ENCODE measurements at places on chromosomes 16 and 17.

GRCh38 chr17:11389583-11389982 is 148.6 kb downstream of the SHISA6 start:
- DNase-seq: no peak

DNA sequence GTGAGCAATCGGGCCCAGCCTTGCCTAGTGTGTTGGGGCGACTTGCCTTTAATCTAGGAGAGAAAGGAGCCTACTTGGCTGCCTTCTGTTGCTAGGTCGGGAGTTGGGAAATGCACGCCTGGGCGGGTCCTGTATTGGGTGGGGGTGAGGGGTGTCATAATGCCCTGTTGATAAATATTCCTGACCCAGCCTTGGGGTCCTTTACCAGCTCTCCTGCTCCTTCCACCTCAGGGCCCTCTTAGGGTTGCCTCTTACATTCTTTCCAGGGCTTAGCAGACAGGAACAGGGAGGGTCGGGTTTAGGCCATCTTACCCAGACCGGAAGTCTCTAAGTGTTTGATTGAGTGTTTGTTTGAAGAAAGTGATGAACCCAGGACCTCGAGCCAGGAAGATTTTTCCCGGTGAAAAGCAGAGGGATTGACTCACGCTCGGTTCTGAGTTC is 112.9 kb downstream of the SEC14L1 start:
- DNase-seq: no peak

GRCh38 chr17:74520016-74520434 is 11.2 kb downstream of the CD300LB start:
- DNase-seq: no peak

- no peak for DNase-seq
Observed at GRCh38 chr17:30211371-30211770, 24.1 kb downstream of the SLC6A4 start.

- DNase-seq: no peak
Observed at GRCh38 chr16:66975302-66975893, 13.0 kb upstream of the CES4A start.

- DNase-seq: no peak
Observed at GRCh38 chr16:65319621-65320231, 197.9 kb upstream of the CDH11 start.

GRCh38 chr17:29561554-29562517 is 5.0 kb downstream of the ABHD15 start:
- DNase-seq: no peak

- no peak for DNase-seq
Observed at GRCh38 chr17:47009759-47010594, 30.9 kb upstream of the RPRML start.

DNA sequence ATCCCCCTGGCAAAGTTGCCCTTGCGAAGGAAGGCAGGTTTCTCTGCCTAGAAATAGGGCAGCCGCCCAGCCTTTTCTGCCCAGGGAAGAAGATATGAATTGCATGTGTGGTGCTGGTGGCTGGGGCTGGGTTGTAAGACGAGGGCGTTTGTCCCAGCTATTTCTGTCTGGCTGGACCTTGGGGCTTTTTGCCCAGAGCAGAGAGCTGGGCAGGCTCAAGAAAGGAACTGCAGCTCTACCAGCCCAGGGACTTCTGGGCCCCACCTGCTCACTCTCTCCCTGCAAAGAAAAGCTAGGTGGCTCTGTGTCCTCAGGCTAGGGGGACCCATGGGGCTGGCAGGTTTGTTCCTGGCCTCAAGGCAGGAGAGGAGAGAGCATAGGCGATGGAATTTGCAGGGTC is 586 bp downstream of the CACNG1 start:
- DNase-seq: no peak

GRCh38 chr16:88524973-88525662 is 45.1 kb upstream of the ZC3H18 start:
- no peak for DNase-seq

- DNase-seq: no peak
Observed at GRCh38 chr17:15411384-15412198, 55.8 kb downstream of the CDRT4 start.

GRCh38 chr17:6501359-6501758 is 55.0 kb downstream of the PITPNM3 start:
- DNase-seq: no peak

GRCh38 chr16:11503566-11503965 is 83.2 kb downstream of the LITAF start:
- no peak for DNase-seq

DNA sequence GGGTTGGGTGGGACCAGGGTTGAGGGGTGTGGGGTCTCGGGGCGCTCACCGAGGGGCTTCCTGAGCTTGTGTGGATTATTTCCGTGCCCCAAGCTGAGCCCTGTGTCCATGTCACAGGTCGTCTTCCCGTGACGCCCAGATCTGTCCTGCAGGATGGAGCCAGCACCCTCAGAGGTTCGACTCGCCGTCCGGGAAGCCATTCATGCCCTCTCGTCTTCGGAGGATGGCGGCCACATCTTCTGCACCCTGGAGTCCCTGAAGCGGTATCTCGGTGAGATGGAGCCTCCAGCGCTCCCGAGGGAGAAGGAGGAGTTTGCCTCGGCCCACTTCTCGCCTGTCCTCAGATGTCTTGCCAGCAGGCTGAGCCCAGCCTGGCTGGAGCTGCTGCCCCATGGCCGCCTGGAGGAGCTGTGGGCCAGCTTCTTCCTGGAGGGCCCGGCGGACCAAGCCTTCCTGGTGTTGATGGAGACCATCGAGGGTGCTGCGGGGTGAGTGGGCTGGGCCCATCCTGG is 1.0 kb downstream of the TELO2 start:
- no peak for DNase-seq

GRCh38 chr16:14405611-14406537 is 224.2 kb downstream of the PARN start:
- DNase-seq: no peak

DNA sequence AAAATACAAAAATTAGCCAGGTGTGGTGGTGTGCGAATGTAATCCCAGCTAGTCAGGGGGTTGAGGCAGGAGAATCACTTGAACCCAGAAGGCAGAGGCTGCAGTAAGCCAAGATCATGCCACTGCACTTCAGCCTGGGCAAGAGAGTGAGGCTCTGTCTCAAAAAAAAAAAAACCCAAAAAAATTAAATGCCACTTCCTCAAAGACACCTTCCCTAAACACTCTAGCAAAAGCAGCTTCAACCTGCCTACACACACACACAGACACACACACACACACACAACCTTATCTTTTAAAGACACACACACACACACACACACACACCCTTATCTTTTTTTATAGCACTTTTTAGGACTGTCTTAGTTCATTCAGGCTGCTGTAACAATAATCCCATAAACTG is 201.7 kb upstream of the PSMD7 start:
- DNase-seq: no peak

- peak; percentile 21 for DNase-seq
Observed at GRCh38 chr16:89890200-89890599, 16.8 kb downstream of the TCF25 start.

GRCh38 chr16:22862046-22862445 is 48.1 kb downstream of the HS3ST2 start:
- no peak for DNase-seq

DNA sequence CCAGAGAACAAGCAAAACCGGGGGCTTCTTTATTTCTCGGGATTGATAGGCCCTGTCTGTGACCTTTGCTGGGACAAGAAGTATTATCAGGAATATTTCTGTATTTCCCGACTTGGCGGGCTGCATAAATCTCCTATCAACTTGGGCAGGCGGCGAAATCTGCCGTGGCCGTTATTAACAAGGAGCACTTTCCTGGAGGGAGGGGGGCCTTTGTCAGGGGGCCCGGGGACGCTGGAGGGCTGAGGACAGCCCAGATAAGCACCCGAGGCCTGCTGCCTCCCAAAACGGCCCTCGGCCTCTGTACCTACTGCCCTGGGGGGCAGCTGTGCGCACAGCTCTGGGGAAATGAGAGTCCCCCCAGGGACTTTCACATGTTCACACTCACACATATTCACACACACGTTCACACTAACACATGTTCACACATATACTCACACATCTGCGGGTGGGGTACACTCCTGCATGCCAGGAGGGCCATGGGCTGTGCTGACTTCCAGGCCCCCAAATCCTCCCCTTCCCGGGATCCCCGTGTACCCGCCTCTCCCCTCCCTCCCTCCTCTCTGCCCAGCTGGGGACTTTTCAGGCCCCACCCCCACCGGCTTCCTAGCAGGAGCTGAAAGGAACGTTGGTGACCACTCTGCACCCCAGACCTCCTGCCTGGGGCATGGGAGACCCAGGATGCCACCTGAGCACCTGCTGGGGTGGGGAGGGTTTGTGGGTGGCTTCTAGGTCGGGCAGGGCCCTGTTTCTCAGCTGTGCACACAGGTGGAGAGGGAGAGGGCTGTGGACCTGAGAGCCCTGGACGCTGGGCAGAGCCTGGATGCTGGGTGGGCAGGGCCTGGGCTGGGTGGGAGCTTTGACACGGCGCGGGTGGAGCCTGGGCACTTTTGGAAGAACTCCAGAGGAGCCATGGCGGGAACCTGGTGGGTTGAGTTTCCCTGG is 24.3 kb upstream of the GSE1 start:
- DNase-seq: no peak

- peak; percentile 66 for DNase-seq
Observed at GRCh38 chr17:20121359-20122253, 112.4 kb downstream of the SPECC1 start.

- DNase-seq: no peak
Observed at GRCh38 chr17:12744298-12744697, 45.0 kb upstream of the ARHGAP44 start.

DNA sequence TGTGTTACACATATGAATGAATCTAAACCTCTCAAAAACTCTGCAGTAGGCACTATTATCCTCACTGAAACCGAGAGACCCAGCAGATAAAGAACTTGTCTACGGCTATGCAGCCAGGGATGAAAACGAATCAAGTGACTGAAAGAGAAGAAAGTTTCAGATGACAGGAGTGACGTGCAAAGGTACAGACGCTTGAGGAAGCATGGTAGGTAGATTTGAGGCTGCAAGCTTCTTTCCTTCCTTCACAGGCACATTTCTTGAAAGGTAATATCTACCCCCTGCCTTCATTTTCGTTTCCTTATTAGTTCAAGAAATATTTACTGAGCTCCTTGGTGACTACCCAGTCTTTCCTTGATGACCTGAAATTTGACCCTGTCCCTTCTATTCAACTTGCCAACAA is 211.5 kb upstream of the AXIN2 start:
- DNase-seq: no peak

DNA sequence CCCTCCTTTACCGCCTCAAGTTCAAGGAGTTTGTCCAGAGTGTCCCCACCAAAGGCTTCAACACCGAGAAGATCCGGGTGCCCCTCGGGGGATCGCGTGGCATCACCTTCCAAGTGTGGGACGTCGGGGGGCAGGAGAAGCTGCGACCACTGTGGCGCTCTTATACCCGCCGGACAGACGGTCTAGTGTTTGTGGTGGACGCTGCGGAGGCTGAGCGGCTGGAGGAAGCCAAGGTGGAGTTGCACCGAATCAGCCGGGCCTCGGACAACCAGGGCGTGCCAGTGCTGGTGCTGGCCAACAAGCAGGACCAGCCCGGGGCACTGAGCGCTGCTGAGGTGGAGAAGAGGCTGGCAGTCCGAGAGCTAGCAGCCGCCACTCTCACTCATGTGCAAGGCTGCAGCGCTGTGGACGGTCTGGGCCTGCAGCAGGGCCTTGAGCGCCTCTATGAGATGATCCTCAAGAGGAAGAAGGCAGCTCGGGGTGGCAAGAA is 1.1 kb downstream of the ARL4D start:
- DNase-seq: no peak

DNA sequence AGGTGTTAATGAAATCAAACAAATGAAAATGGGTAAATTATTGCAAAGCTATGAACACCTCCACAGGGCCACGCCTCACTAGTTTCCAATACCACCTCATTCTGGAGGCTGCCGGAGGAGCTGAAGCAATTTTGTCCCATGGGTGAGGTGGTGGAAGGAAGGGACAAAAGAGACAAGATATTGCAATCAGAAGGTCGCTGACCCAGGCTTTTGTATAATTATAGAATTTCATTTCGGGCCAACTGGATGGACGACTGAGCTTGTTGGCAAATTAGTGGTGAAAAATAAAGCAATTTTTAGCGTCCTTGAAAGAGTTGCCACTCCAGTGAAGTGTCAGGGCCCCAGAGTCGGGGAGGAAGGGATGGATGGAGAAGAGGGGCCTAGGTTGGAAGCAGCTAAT is 147.9 kb downstream of the CYLD start:
- DNase-seq: no peak

DNA sequence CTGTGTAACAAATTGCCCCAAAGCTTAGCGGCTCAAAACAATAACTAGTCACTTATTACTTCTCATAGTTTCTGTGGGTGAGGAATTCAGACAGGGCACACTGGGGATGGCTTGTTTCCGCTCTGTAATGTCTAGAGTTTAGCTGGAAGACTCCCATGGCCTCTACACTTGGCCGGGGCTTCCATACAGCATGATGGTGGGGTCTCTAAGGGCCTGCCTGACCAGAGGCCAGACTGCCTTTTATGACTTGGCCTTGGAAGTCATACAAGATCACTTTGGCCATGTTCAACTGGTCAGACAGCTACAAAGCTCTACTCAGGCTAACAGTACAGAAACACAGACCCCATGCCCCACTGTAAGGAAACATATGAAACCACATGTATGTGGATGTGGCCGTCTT is 8.2 kb downstream of the GLP2R start:
- no peak for DNase-seq
